Central memory CD8-positive, alpha-beta T cell (primary cell): ENCODE measurements at places on chromosomes 13 and 19.

DNA sequence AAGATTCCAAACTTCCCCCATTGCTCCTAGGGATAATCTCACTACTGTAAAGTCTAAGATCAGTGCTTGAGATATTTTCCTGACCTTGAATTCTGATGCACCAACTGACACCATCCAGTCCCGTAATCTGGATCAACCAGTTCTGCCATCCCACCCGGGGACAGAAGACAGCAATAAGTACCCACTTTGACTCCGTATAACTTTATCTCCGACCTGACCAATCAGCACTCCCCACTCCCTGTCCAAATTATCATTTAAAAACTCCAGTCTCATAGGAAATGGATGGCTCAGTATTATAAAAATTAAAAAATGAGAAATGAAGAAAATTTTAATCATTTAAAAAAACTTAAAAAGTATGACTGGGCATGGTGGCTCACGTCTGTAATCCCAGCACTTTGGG lies 61.4 kb upstream of the ABCC4 start:
- no peak overlapping the region for H3K4me3 ChIP-seq
- no peaks in the 10 kb centered on the region for H3K4me1 ChIP-seq
- H3K27me3 ChIP-seq = peaks cover 30% of the 10 kb centered on the region
- no peak overlapping the region for H3K27ac ChIP-seq

DNA sequence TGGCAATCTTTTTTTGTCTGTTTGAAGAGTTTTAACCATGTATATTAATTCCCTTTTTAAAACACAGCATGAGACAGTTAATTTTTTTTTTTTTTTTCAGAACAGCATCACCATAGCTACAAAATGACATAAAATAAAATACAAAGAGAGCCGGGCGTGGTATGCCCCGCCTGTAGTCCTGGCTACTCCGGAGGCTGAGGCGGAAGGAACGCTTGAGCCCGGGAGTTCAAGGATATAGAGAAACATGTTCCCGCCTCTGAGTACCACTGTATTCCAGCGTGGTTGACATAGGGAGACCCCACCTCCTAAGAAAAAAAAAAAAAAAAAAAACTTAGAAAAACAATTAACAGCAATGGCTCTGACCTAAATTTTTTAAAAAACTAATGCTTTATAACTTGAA lies 10.0 kb upstream of the INSR start:
- no peaks in the 10 kb centered on the region for H3K4me1 ChIP-seq
- DNase-seq = no peak
- H3K4me3 ChIP-seq = no peak overlapping the region

DNA sequence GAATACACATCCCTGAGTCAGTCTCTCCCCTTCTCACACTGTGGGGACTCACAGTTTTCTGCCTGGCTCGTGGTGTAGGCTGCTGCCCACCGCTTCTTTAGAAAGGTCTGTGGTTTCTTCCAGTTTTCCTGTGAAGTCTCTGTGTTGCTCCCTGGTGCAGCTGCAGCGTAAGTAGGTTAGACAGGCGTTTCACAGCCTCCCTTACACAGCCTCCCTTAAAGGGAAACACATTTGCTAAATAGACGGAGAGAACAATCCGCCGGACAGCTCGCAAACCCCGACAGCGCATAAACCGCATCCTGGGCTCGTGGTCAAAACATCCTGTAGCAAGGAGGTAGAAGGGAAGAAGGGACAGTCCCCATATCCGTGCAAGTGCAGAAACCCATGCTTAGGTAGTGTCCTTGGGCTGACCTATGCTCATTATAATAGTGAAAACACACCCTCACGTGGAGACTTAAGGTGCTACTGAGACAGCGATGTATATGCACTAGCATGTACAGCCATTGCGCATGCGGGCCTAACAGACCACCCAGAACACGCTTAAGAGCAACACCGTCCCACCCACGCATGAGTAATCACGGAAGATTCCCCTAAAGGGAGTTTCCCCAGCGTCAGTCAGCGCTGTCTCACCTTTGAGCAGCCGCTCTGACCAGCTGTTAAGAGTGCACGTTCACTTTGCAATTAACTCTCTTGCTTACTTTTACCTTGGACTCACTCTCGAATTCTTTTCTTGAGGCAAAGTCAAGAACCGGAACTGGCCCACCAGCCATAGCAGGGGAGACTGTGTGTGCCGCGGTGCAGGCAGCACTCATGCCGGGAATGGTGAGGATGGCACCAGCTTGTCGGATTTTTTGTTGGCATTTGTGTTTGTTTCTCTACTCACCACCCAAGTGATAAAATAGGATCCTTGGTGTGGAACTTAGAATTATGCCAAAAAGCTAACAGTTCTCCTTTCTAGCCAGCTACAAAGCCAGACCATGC lies 16.6 kb downstream of the SIGLEC8 start:
- H3K36me3 ChIP-seq = peaks cover 8% of the 10 kb centered on the region
- peaks cover 17% of the 10 kb centered on the region for H3K27me3 ChIP-seq
- peak overlapping the region; percentile 92 for H3K27ac ChIP-seq
- peaks cover 32% of the 10 kb centered on the region for H3K4me1 ChIP-seq
- DNase-seq = peak; percentile 60

GRCh38 chr13:106011600-106011999 lies 523.9 kb downstream of the EFNB2 start:
- H3K4me1 ChIP-seq = no peaks in the 10 kb centered on the region
- H3K36me3 ChIP-seq = no peaks in the 10 kb centered on the region
- H3K27ac ChIP-seq = no peak overlapping the region
- no peak for DNase-seq
- no peak overlapping the region for H3K4me3 ChIP-seq
- no peaks in the 10 kb centered on the region for H3K27me3 ChIP-seq

GRCh38 chr19:41217741-41218140 lies 1.3 kb upstream of the AXL start:
- H3K27me3 ChIP-seq = peaks cover 66% of the 10 kb centered on the region
- H3K4me3 ChIP-seq = no peak overlapping the region
- DNase-seq = no peak
- H3K27ac ChIP-seq = no peak overlapping the region

DNA sequence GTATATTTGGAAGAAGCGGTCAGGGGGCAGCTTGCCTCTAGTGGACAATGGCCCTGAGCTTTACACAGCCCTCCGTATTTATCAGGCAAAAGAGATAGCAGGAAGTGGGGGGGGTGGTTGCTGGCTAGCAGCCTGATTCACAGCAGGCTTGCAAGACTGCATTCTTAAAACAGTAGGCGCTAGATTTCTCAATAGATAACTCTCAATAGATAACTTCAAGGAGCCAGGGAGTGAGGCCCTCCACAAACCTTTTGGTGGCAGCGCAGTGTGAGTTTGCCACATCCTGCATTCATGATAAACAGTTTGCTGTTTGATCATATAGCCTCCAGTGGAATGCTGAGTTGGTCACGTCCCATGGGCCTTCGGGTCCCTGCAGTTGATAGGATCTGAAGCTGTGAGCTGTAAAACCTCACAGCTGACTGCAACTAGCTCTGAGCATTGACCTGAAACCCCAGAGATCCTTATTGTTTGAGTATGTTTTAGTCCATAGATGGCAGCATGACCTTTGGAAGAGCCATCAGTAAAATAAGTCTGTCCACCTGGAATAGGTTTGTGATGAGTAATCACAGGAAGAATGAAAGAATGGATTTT lies 12.2 kb downstream of the FPR3 start:
- no peak overlapping the region for H3K4me3 ChIP-seq
- no peak for DNase-seq
- no peaks in the 10 kb centered on the region for H3K27me3 ChIP-seq
- no peaks in the 10 kb centered on the region for H3K36me3 ChIP-seq

DNA sequence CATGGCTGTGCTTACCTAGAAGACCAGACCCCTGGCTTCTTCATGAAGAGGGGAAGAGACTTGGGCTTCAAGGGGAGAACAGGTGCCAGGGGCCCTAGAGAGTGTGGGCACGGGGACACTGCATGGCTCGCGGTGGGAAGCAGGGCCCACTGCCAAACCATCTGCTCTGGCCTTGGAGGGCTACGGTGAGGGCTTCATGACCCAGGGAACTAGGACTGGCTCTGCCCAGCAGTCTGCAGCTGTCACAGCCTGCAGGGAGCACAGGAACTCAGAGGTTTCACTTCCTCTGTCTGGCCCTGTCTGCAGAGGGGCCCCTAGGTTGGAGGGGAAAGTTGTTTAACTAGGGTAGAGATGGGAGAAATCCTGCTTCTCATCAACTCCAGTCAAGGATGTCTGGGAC lies 4.3 kb downstream of the ERCC1 start:
- H3K27me3 ChIP-seq = no peaks in the 10 kb centered on the region
- no peak overlapping the region for H3K4me3 ChIP-seq

DNA sequence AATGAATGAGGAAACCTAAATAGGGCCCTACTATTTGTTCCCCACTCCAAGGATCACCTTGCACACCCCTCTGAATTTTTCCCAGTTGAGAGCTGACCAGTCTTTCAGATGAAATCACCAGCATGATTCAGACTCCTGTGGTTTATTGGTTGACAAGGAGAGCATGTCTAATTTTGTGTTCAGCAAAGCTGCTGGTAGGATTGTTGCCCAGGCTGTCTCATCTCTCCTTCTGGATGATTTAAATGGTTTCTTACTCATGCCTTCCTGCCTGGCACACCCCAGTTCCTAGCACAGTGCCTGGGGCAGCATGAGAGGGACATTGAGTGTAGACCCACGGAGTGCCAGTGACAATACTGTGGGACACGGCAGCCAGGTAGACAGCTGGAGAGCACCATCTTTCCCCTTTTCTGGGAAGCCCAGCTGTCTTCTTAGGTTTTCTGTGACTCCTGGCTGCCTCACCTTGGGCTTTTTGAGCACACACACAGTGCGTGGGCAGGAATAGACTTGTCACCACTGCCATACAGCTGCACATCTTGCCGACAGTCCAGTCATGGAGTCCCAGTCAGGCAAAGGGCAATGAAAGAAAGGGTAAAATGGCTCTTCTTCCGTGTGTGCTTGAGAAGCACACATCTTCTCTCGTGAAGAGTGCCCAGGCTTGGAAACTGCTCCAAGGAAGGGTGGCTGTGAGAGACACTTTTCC lies 12.3 kb downstream of the FGF9 start:
- DNase-seq = no peak
- H3K36me3 ChIP-seq = peaks cover 2% of the 10 kb centered on the region
- peaks cover 9% of the 10 kb centered on the region for H3K27me3 ChIP-seq
- H3K27ac ChIP-seq = no peak overlapping the region
- no peak overlapping the region for H3K4me3 ChIP-seq

- H3K4me1 ChIP-seq = no peaks in the 10 kb centered on the region
- DNase-seq = no peak
- H3K27ac ChIP-seq = no peak overlapping the region
- peaks cover 3% of the 10 kb centered on the region for H3K36me3 ChIP-seq
- H3K27me3 ChIP-seq = peaks cover 58% of the 10 kb centered on the region
- H3K4me3 ChIP-seq = no peak overlapping the region
Observed at GRCh38 chr19:32103541-32103940, 241.9 kb upstream of the ZNF507 start.

DNA sequence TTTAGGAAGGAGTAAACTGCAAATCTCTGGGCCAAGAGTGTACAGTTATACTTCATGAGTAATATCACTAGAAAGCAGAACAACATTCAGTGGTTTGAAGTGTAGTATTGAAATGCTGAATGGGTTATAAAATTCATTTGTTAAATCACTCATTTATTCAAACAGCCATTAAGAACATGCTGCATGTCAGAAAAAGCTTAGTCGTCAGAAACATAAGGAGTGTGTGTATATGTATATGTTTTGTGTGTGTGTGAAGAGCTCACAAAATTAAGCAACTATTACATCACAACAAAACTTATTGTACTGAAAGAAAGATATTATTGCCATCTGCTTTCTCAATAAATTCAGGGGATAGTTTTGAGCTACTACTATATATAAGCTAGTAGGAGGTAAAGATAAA lies 165.4 kb upstream of the PCDH9 start:
- no peaks in the 10 kb centered on the region for H3K27me3 ChIP-seq
- no peak for DNase-seq
- H3K4me1 ChIP-seq = no peaks in the 10 kb centered on the region
- H3K27ac ChIP-seq = no peak overlapping the region
- no peaks in the 10 kb centered on the region for H3K36me3 ChIP-seq
- H3K4me3 ChIP-seq = no peak overlapping the region

GRCh38 chr13:80654638-80655249 lies 313.8 kb upstream of the SPRY2 start:
- H3K27ac ChIP-seq = no peak overlapping the region
- no peaks in the 10 kb centered on the region for H3K27me3 ChIP-seq
- H3K36me3 ChIP-seq = no peaks in the 10 kb centered on the region
- DNase-seq = no peak
- no peaks in the 10 kb centered on the region for H3K4me1 ChIP-seq

DNA sequence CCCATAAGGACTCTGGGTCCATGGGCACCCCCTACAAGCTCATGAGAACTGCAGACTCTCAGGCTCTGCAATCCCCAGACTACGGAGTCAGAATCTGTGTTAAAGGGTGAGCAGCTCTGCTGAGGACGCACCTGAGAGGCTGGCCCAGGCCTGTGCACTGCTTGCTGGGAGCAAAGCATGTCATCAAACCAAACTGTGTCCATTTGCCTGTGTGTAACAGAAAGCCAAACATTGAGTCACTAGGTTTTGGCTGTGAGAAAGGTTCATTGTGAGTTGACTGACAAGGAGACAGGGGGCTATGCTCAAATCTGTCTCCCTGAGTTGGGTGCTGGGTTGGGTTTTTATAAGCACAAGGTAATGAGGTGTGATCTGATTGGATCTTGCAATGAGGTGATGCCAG lies 22.1 kb upstream of the MTIF3 start:
- no peak overlapping the region for H3K4me3 ChIP-seq
- DNase-seq = no peak
- peaks cover 4% of the 10 kb centered on the region for H3K27me3 ChIP-seq
- H3K4me1 ChIP-seq = peaks cover 12% of the 10 kb centered on the region

GRCh38 chr19:15297416-15298224 lies 34.7 kb downstream of the BRD4 start:
- H3K27me3 ChIP-seq = no peaks in the 10 kb centered on the region
- DNase-seq = no peak
- peaks cover 14% of the 10 kb centered on the region for H3K36me3 ChIP-seq

- no peaks in the 10 kb centered on the region for H3K4me1 ChIP-seq
- peaks cover 42% of the 10 kb centered on the region for H3K27me3 ChIP-seq
- no peaks in the 10 kb centered on the region for H3K36me3 ChIP-seq
- H3K4me3 ChIP-seq = no peak overlapping the region
Observed at GRCh38 chr19:29372461-29372860, 153.3 kb upstream of the VSTM2B start.

DNA sequence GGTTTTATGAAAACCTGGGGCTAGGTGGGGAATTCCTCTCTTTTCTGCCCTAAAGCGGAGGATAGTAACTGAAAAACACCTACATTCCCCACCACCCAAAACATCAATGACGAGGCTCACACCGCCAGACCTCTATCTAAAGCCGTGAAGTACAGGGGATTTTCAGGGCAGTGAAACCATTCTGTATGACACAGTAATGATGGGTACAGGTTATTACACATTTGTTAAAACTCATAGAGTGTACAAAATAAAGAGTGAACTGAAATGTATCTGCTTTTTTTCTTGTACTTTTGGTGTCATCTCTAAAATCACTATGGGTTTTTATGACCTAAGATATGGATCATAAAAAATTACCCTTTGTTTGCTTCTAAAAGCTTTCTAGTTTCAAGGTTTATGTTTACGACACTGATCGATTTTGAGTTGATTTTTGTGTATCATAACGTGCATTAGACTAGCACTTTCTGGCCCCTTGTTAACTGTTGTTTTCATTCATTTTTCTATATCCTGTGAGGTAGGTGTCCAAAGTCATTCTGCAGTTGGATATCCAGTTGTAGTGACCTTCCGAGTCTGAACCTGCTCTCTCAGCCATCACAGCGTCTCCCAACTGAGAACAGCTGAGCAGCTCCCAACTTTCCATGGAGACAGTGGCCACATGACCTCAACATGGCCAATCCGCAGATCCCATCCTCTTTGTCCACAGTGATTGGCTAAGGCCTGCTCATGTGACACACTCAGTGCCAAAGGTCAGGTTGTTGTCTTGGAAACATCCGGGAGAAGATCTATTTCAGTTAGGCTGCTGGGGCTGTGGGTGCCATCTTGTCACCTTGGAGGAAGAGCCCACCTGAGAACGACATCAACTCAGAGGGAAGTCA lies 10.3 kb downstream of the MBD3L2B start:
- H3K27me3 ChIP-seq = no peaks in the 10 kb centered on the region
- no peak for DNase-seq
- no peak overlapping the region for H3K27ac ChIP-seq
